AG04450 (cell line): ENCODE measurements at places on chromosomes 4 and X. TPM values are rescaled to one million over a fixed set of nuclear protein-coding genes. Genes with fewer than 3 reads are reported as not detected.

The TLL1 gene
- polyA plus RNA-seq = not detected in 2 replicates

The PAK3 gene
- 0.51 and 0.66 TPM in 2 replicates for polyA plus RNA-seq

The CCNI gene
- 178 and 226 TPM in 2 replicates for polyA plus RNA-seq

The GABRG1 gene
- not detected in 2 replicates for polyA plus RNA-seq

The SLC26A1 gene
- 0.05 and 0.06 TPM in 2 replicates for polyA plus RNA-seq

The NAA11 gene
- polyA plus RNA-seq = not detected in 2 replicates

The GPRASP1 gene
- 2.2 and 2.7 TPM in 2 replicates for polyA plus RNA-seq

The PF4V1 gene
- 0.20 and 0.83 TPM in 2 replicates for polyA plus RNA-seq

The PPP1R2C gene
- not detected in 2 replicates for polyA plus RNA-seq

The MAGEA1 gene
- polyA plus RNA-seq = not detected in 2 replicates

The CLDN22 gene
- not detected in 2 replicates for polyA plus RNA-seq

The MED14 gene
- polyA plus RNA-seq = 52.8 and 53.3 TPM in 2 replicates

The GCNA gene
- 1.2 and 1.5 TPM in 2 replicates for polyA plus RNA-seq

The PABPC5 gene
- polyA plus RNA-seq = 0.93 and 1.1 TPM in 2 replicates

The RBMX2 gene
- polyA plus RNA-seq = 20.3 and 24.0 TPM in 2 replicates
